ENCODE measurements at places on chromosomes 5 and 9.

DNA sequence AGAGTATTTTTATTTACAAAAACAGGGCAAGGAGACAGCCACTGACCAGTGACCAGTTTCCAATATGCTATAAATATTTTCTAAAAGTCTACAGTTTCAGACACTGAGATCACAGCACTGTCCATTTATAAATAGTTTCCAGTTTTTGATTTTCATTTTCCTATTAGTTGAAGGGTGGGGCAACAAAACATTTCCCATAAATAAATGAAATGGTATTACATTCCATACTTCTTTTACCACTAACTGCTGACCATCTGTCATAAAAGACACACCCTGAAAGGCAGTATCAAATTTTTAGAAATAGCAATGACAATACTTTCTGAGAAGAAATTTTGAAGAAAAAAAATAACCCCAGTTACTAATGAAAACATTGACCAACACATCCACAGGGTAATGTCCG lies 126.7 kb downstream of the ARSB start:
- H3K27ac ChIP-seq = no peak overlapping the region
- no peaks in the 10 kb centered on the region for H3K27me3 ChIP-seq
- H3K36me3 ChIP-seq = no peaks in the 10 kb centered on the region
- DNase-seq = no peak
- H3K4me3 ChIP-seq = no peak overlapping the region
- no peaks in the 10 kb centered on the region for H3K4me1 ChIP-seq

DNA sequence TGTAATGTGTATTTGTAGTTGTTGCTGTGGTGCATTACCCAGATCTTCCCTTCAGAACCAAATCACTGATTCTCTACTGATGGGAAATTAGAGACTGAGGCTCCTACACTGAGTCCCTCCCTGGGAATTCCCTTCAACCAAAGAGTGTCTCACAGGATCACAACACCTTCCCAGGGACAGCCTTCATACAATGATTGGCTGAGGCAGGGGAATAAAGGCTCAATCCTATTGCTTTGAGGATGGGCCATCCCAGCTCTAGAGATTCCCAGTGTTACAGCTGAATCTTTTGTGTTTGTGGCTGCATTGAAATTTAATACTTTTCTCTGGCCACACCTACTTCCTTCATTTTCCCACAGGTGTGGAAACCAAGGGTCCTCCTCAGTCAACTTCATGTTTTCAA lies 96.4 kb upstream of the ELL2 start:
- no peak overlapping the region for H3K27ac ChIP-seq
- H3K4me3 ChIP-seq = no peak overlapping the region
- DNase-seq = no peak

DNA sequence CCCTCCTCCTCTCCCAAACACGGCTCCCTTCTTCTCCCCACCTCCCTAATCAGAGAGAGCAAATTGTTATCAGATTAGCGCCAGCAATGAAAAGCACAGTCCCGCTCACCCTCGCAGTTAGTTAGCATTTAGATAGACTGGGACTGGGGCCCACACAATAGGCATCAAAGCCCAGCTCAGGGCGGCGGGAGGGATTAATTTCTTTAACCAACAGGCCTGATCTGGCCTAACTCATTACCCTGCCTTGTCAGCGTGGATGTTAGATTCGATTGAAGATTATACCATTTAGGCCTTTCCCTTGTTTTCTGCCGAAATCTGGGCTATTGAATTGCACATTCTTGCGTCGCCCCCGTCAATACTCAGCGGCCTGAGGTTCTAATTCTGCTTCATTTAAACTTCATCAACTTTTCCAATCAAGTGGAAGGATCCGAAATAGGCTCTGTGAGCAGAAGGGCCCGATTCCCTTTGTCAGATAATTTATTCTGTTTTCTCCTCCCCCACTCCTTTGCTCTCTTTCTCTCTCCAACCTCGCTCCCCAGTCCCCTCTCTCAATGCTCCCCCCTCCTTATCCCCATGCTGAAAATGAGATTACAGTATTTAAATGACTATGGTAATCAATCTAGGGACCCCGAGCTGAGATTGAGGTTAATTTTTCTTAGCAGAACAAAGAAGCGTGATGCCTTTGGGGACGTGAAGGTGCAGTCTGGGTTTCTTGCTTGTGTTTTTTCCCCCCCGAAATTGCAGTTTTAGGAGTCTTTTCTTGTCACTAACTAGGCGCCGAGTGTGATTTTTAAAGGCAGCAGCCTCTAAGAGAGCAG lies 15.1 kb downstream of the CFAP77 start:
- no peak overlapping the region for H3K4me3 ChIP-seq
- DNase-seq = no peak
- no peak overlapping the region for H3K27ac ChIP-seq
- H3K36me3 ChIP-seq = no peaks in the 10 kb centered on the region
- no peaks in the 10 kb centered on the region for H3K4me1 ChIP-seq
- H3K27me3 ChIP-seq = peaks cover 12% of the 10 kb centered on the region

DNA sequence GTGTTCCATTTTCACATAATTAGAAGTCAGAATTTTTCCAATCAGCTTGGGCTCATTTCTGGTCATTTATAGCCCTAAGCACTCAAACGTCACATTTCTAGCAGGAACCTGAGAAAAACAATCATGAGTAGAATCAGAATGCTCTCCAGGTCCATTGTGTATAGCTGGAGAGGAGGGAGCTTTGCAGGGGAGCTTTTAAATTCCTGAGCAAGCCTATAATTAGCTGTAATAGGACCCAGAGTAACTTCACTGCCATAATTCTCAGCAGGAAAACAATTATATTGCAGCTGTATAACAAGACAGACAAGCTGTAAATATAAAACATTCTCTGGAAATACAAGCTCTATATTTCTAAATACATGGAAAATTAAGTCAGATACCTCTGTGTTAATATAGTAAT lies 637.6 kb upstream of the SGCD start:
- H3K27ac ChIP-seq = no peak overlapping the region
- no peaks in the 10 kb centered on the region for H3K27me3 ChIP-seq
- no peak for DNase-seq

DNA sequence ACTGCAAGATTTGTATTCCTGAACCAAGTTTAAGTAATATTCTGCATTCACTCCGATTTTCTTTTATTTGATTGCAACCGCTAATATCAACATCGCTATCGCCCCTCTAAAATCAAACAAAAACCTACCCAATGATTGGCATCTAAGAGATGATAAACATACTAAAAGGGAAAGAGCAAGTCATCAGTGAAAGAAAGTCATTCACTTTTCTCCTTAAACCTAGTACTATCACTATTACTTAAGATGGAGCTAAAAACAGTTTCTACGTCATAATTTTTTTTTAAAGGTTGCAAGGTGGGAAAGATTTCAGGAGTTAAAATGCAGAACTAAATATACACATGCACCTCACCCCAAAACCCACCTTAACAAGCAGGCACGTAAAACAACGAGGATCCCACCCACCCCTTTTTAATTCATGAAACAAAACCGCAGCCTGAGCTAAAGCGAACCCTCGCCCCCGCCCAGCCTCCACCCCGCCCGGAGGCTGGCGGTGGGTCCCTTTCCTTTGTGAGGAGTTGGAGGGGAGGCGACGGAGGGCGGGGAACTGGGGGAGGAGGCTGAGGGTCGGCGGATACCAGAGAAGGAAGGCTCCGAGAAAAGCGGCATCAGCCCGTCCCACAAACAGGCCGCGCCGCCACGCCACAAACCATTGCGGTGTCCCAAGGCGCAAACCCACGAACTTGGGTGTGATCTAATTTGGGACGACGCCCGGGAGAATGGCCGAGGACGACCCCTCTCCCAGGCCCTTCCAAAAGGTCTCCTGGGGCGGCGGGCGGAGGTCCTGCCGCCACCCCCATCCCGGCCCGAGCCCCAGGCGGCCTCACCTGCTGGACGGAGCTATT lies 861 bp downstream of the UBQLN1 start:
- peak; percentile 88 for DNase-seq
- H3K36me3 ChIP-seq = no peaks in the 10 kb centered on the region
- peak overlapping the region; percentile 88 for H3K4me3 ChIP-seq
- H3K27me3 ChIP-seq = no peaks in the 10 kb centered on the region
- H3K27ac ChIP-seq = peak overlapping the region; percentile 99
